NAMALWA (cell line): ENCODE measurements at places on chromosomes 3 and 15.

GRCh38 chr3:6779140-6779539 lies 81.8 kb upstream of the GRM7 start:
- peak; percentile 16 for DNase-seq

DNA sequence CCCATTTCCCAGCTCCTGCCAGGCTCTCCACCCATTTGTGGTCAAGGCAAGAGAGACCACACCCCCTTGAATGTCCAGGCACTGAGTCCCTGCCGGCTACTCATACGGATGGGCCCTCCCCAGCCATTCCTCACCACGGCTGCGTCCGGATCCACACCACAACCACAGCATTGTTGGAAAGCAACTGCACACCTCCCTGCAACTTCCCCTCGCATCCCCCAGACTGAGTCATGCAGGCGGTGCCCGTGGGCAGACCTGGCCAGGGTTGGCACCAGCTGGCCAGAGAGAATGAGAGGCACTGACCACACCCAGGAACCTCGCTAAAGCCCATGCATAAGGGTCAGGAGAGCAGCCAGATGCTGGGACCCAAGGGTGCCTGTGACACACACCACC lies 30.5 kb downstream of the LOXL1 start:
- DNase-seq = no peak

GRCh38 chr15:101617390-101617965 lies 34.7 kb downstream of the TM2D3 start:
- DNase-seq = no peak

- no peak for DNase-seq
Measured at GRCh38 chr3:167941234-167941995, 154.3 kb downstream of the GOLIM4 start.

GRCh38 chr15:32792436-32792835 lies 74.6 kb downstream of the GREM1 start:
- DNase-seq = no peak

GRCh38 chr3:36906504-36907149 lies 38.2 kb downstream of the TRANK1 start:
- DNase-seq = peak; percentile 16

DNA sequence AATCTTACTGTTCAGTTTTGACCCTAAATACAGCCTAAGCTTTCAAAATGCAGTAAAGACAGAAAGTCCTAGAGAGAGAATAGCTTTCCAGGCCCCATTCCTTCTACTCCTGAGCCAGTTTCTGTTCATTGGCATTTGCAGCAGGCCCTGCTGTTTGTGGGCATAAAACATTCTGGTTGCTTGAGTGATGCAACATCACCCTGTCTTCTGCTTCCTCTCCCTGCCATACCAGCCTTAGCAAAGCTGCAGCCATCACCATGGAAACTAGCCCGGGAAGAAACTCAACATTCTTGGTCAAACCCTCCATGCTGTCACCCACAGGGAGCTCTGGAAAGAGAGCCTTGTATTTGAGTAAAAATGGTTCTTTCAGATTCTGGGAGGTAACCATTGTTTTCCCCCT lies 325.7 kb downstream of the MAGI1 start:
- no peak for DNase-seq

DNA sequence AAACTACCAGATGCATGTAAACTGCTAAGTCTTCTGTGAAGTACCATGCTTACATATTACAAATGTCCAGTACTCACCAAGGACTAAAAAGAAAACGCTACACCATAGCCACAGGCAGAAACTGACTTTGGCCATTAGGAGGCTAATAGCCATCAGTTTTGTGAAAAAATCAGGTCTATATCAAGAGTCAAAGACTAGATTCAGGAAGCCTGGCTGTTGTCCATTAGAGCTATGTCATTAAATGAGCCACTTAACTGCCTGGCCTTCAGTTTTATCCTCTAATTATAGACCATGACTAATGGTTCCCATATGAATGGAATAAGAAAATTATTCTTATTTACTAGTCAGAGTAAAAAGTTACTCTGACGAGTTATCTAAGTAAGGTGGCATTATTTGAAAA lies 144.1 kb downstream of the VPS13C start:
- DNase-seq = no peak

DNA sequence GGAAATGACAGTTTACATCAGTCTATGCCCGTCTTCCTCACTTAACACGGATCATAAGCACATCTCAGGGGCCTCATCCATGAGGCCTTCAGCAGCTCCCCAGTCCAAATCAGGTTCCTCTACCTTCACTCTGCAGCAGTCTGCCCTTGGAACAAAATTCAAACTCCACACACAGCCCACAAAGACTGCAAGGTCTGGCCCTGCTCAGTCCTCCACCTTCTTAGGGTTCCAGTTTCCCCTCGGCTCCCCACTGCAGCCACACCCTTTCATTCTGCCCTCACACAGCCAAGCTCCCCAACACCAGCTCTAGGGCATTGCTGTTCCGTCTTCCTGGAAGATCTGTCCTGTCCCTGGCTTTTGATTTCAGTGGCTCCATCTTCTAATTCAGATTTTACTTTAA lies 95.2 kb upstream of the IQSEC1 start:
- DNase-seq = no peak

DNA sequence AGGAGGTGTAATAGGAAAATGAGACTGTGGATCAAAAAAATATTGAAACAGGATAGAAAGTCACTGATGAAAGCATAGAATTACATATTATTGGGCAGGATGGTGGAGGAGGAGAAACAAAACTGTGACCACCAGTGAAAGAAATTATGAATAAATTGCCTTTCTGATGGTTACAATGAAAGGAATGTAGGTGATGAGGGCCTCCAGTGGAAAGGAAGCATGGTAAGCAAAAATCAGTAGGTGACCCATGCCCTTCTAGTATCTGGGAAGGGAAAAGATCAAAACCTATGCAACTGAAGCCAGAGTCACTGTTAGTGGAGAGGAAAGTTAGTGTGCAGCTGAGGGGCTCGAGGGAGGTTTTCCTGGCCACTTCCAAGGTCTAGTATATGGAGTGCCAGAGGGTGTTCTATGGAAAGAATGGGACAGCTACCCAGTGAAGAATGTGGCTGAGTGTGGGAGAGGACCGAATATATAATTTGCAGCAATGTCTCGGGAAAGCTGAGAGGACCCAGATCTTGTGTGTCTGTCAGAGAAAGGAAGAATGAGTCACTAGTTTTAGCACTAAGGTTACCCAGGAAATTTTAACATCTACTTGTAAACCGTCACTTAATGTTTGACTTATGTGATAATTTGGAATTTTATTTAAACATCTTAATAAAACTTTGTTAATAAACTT lies 146.2 kb downstream of the NFKBIZ start:
- DNase-seq = no peak

DNA sequence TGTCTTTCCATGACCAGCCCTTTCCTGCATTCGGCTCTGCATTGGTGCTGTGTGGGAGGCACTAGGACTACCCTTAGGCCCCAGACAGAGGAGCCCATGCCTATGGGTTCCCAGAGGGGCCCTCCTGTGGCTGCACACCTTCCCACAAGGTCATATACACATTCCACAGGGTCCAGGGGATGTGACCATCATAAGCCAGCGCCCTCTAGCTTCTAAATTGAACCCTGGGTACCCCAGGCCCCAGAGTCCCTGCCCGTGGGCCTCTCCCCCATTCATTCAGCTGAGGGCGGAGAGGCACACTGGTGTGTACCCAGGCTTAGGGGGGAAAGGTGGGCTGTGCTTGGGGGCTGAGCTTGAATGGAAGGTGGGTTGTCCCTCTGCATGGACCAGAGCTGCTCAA lies 10.2 kb upstream of the SLC6A6 start:
- no peak for DNase-seq

DNA sequence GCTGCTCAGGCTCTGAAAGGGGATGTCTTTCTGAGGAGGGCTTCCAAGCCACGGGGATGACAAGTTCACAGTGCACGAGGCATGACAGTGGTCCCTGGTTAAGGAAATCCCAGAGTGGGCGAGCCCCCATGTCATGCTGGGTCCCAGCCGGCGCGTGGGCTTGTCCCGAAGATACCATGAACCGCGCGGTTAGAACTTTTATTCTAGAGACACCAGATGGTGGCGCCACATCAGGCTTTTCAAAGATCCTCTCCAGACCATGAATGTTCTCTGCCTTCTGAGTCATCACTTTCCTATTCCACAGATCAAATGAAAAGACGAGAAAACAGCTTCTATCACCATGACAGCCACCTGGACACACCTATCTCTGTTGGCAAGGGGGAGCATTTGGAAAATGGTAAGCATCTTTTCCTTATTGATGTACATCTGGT lies 227.8 kb upstream of the LYSMD4 start:
- peak; percentile 20 for DNase-seq

- peak; percentile 40 for DNase-seq
Measured at GRCh38 chr15:51625236-51625635, 2.7 kb upstream of the DMXL2 start.

- peak; percentile 95 for DNase-seq
Measured at GRCh38 chr15:73991726-73992593, at the start of gene STOML1. Gene STOML1 (minus strand): TSS chr15:73992295. CDS start chr15:73992223, 72 bp downstream.

DNA sequence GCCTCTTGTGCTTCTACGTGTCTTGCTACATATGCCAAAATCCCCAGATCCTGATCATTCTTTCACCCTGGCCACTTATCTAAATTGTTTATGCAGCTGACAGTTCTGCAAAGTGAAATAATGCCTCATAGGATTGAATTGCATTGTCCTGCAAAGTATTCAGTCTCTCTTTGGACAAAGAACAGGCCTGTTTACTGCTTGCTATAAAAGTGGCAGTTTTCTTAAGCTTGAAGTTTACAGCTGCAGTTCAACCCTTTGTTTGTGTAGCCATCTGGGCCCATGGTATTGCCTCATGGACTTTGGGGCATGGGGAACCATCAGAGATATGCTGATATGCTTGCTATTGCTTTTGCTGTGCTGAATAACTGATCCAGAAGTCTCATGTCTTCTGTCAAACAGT lies 523.2 kb downstream of the OTOL1 start:
- DNase-seq = no peak

- no peak for DNase-seq
Measured at GRCh38 chr3:45817831-45818522, 21.6 kb upstream of the SLC6A20 start.

- no peak for DNase-seq
Measured at GRCh38 chr3:15287565-15288330, 44.6 kb downstream of the SH3BP5 start.

- DNase-seq = peak; percentile 17
Measured at GRCh38 chr3:127044996-127045395, 62.1 kb downstream of the PLXNA1 start.

DNA sequence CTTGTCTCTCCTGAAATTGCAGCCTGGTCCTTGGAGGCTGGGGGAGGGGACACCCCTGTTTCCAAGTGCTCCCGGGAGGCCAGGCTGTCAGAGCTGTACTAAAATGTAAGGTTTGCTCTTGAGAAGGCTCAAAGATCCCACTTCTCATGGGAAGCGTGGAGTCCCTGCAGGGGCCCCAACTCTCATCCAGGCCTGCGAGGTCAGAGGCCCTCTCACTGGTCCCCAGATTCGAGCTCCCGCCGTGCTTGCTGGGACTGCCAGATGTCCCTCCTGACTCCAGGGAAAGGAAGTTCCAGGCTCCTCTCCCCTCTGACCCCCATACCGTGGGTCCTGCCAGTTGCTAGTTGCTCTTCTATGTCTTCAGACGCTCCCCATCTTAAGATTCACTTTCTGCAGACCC lies 14.5 kb upstream of the ANPEP start:
- no peak for DNase-seq

- no peak for DNase-seq
Measured at GRCh38 chr3:9613056-9613748, 36.1 kb upstream of the MTMR14 start.

GRCh38 chr3:45224824-45225464 lies 1.1 kb downstream of the TMEM158 start:
- DNase-seq = no peak

DNA sequence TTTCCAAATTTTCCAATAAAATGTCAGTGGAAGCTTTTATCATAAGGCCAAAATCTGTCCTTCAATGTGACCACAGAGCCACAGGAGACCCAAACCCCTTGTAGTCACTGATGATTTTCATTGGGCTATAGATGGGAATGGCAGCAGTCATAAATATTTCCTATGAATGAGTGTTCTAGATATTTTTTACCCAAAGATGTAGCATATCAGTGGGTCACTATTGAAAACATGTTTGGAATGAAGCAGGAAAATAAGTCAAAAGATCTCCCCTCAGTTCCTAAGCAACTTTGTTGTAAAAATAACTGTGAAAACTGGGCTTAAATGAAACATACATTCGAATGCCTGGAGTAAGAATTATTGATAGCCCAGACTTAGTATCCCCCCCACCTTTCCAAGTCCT lies 49.0 kb downstream of the NKIRAS1 start:
- no peak for DNase-seq

DNA sequence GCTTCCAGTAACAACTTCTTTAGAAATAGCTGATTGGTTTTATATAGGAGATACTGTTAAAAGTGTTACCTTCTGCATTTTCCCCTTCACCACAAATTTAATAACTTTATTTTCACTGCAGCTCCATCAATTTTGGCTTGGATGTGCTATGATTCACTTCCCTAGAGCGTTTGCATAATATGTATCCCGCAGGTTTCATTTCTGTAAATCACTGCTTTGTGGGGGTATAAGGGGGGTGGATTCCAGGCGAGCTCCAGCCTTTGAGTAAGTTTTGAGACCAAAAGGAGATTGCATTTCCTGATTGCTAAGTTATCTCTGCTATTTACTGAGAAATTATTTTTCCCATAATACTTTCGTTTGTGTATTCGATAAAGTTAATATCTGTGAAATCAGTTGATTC lies 232.6 kb downstream of the TBL1XR1 start:
- no peak for DNase-seq

GRCh38 chr3:65953881-65954733 lies 84.6 kb downstream of the MAGI1 start:
- no peak for DNase-seq

DNA sequence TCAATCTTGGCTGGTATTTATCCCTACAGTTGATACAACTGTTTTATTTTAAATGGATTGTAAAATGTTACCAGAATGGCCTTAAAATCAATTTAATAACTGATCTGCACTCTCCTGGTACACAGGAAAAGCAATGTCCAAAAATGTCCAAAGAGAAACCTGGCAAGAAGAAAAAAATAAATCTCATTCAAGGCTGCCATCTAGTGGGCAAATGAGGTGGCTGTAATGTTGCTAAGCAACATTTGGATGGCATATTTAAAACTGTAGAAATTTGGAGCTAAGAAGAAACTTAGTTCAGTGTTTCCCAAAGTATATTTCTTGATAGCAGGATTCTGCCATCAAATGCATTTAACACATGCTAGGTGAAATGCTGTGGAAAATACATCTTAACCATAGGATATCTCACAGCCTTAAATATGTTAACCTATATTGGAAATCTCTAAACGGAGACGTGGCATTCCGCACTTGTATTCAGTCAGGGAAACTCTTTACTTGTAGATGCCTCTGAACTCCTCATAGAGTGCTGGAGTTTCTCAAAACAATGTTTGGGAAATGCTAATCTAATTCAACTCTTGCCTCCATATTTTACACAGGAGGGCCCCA lies 216.8 kb downstream of the ERC2 start:
- peak; percentile 48 for DNase-seq

DNA sequence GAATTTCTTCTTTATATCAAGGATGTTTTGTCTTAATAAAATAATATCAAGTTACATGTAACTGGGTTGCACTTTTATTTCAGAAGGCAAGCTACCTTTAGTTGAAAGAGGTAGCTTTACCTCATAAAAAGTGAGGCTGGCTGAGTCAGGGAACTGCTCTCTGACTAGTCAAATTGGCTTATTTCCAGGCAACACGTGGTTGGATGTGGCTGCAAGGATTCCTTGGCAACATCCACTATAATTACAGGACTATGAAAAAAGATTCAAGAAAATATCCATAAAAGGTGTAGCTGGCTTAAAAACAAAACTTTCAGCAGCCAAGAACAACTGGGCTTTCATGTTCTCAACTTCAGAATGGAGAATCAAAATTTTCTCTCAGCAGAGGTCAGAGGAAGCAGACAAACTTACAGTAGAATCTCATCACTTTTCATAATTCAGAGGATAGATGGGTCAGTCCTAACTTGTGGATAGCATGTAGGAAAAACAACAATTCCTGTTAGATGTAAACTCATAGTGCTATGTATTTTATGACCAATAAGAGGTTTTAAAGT lies 779.1 kb downstream of the MECOM start:
- no peak for DNase-seq
